Activated T-helper 2 cell treated with anti-CD3 and anti-CD28 coated beads, Interferon-gamma antibody, Interleukin-2, Interleukin-4, amounts not matched to agents 10 μg/mL and 5 μg/mL and 100 μg/mL, durations not matched to agents 14 hours and 24 hours and 36 hours (primary cell): ENCODE measurements at places on chromosomes 12 and 14. TPM values are rescaled to one million over a fixed set of nuclear protein-coding genes. Genes with fewer than 3 reads are reported as not detected.

NFE2 gene
- not detected in 2 replicates for total RNA-seq

DNA sequence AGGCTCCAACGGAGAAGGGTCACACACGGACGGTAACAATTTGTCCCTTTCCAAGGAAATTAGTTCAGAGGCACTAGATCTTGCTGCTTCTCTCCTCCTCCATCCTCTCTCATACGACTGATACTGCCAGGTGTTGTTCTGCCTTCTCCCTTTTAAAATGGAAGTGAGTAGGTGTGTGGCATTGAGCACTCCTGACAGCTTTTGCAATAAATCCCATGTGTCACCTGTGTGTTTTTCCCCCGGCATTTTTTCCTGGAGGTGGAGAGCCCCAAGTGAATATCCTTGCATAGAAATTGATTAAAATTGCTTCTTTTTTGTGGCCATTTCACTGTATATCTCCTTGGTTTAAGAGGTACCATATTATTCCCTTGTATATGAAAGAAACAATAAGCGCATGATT, 26.2 kb upstream of the AKAP5 start:
- H3K4me3 ChIP-seq = no peak overlapping the region
- H3K27ac ChIP-seq = peak overlapping the region; percentile 66
- DNase-seq = no peak
- H3K36me3 ChIP-seq = peaks cover 81% of the 10 kb centered on the region

DNA sequence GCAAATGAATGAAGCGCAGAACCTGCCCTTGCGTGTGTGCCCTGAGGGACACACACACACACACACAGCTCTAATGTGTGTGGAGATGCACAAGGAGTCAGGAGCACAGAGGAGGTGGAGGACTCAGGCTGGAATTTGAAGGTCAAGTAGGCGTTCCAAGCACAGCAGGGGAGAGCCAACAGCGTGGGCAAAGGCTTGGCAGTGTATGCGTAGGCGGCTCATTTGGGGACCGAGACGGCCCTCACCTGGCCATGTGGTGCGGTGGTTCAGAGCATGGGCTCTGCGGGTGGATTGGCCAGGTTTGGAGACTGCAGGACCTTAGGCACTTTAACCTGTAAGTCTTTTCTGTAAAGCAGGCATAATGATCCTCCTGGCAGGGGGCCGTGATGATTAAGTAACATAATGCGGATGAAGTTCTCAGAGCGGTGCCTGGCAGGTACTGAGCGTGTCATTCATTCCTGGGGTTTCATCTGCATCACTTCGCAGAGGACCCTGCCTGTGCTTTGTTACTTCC, 69.5 kb upstream of the SLC24A4 start:
- H3K36me3 ChIP-seq = no peaks in the 10 kb centered on the region
- peaks cover 53% of the 10 kb centered on the region for H3K27me3 ChIP-seq
- no peak overlapping the region for H3K4me3 ChIP-seq

DNA sequence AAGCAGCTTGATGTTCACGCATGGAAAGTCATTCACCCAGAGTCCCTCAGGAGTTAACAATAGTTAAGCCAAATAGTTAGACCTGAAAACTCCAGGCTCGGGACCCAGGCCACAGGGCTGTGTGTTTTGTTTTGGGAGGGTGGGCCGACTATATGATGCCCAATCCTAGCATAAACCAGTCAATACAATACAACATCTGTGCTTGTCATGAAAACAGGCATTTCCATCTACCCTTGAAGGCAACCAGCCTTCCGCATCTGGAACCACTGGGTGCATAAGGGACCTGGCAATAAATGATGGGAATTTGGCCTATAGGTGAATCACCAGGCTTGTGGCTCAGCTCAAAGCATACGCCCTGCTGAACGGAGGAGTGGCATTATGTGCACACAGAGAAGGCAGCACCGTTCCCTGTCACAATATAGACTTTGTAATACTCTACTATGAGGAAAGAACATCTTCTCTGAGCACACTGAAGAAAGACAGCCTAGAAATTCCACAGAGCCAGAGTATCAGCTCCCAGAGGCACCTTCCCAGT, 91.0 kb upstream of the FOXN3 start:
- H3K4me3 ChIP-seq = no peak overlapping the region
- DNase-seq = no peak
- no peaks in the 10 kb centered on the region for H3K27me3 ChIP-seq
- peaks cover 69% of the 10 kb centered on the region for H3K4me1 ChIP-seq
- H3K27ac ChIP-seq = peak overlapping the region; percentile 64
- H3K36me3 ChIP-seq = peaks cover 45% of the 10 kb centered on the region

KRT2 gene
- not detected in 2 replicates for total RNA-seq

FGD4 gene
- total RNA-seq = 1.4 and 1.7 TPM in 2 replicates

LTB4R2 gene
- 7.9 and 9.5 TPM in 2 replicates for total RNA-seq

ADAMTS20 gene
- not detected in 2 replicates for total RNA-seq

- no peaks in the 10 kb centered on the region for H3K36me3 ChIP-seq
- no peak overlapping the region for H3K4me3 ChIP-seq
- no peak overlapping the region for H3K27ac ChIP-seq
- no peaks in the 10 kb centered on the region for H3K4me1 ChIP-seq
Measured at GRCh38 chr12:7555752-7556151, 52.2 kb upstream of the CD163 start.

DBX2 gene
- not detected in 2 replicates for total RNA-seq

KRT1 gene
- total RNA-seq = 3.0 and 3.4 TPM in 2 replicates

GLS2 gene
- 1.5 and 3.1 TPM in 2 replicates for total RNA-seq

FLRT2 gene
- not detected in 2 replicates for total RNA-seq

DNA sequence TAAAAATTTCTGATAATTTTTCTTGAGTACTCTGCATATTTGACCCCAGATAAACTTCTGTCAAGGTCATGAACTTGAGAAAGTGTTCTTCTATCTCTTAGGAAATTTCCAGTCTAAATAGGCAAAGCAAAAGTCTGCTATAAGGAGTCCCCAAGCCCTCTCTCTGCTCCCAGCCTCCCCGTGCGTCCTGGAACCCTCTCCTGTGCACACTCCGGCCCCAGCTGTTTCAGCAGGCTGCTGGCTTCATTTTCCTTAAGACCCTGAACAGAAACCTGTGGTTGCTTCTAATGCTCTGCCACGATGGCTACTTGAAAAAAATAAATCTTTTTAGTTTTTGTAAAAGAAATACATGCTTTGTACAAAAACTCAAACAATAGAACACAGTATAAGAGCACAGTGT, 14.7 kb downstream of the KRT2 start:
- H3K36me3 ChIP-seq = no peaks in the 10 kb centered on the region
- H3K27me3 ChIP-seq = peaks cover 20% of the 10 kb centered on the region
- no peak for DNase-seq

KSR2 gene
- total RNA-seq = 0.05 and 0.09 TPM in 2 replicates

- H3K4me3 ChIP-seq = peak overlapping the region; percentile 45
- H3K27me3 ChIP-seq = no peaks in the 10 kb centered on the region
- H3K36me3 ChIP-seq = peaks cover 95% of the 10 kb centered on the region
- H3K27ac ChIP-seq = peak overlapping the region; percentile 96
- peaks cover 63% of the 10 kb centered on the region for H3K4me1 ChIP-seq
Measured at GRCh38 chr12:46209914-46210872, 58.6 kb downstream of the SLC38A1 start.

DNA sequence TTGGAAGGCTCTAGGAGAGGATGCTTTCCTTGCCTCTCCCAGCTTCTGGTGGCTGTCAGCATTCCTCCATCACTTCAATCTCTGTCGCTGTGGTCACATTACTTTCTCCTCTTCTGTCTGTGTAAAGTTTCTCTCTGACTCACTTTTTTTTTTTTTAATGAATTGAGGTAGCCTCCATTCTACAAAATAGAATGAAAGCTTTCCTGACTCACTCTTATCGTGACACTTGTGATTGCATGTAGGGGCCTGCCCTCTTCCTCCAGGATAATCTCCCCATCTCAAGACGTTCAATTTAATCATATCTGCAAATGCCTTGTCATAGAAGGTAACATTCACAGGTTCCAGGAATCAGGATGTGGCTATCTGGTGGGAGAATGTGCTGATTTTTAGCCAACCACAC, 153.5 kb upstream of the HMGA2 start:
- peaks cover 19% of the 10 kb centered on the region for H3K4me1 ChIP-seq
- H3K36me3 ChIP-seq = no peaks in the 10 kb centered on the region
- peaks cover 13% of the 10 kb centered on the region for H3K27me3 ChIP-seq
- no peak overlapping the region for H3K4me3 ChIP-seq
- DNase-seq = no peak

MIPOL1 gene
- not detected in 2 replicates for total RNA-seq

DNA sequence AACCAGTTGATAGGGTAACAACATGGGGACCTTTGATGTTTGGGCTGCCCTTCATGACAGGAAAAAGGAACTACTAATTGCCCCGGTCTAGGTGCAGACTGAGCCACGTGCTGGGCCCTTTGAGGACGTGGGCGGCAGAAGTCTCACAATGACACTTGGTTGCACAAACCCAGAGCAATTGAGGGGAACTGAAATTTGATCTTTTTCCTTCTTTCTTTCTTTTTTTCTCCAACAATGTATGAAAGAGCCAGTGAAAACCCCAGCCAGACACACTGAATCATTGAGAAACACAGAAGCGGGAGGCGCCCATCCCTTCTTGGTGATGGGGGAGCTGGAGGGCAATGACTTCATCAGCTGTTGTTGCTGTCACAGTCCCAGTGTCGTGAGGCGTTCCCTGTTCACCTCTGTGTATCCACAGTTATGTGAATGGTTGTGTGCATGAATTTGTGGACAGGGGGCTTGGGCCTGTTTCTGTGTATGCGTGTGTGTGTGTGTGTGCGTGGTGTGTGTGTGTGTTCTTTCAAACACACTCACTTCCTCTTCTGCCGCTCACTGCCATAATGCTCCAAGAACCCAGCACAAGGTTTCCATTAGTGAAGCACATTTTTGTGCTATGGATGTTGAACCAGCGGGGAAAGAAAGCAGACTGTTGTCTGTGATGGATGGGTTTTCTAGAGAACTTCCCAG, 137.5 kb upstream of the CCND2 start:
- peaks cover 56% of the 10 kb centered on the region for H3K4me1 ChIP-seq
- peaks cover 6% of the 10 kb centered on the region for H3K36me3 ChIP-seq
- no peaks in the 10 kb centered on the region for H3K27me3 ChIP-seq

GDF11 gene
- 15.3 and 15.4 TPM in 2 replicates for total RNA-seq

PLEK2 gene
- total RNA-seq = 0.37 TPM in 1 of 2 replicates, not detected in the other

- peaks cover 3% of the 10 kb centered on the region for H3K4me1 ChIP-seq
- H3K36me3 ChIP-seq = peaks cover 48% of the 10 kb centered on the region
- no peak for DNase-seq
- no peak overlapping the region for H3K4me3 ChIP-seq
- no peak overlapping the region for H3K27ac ChIP-seq
Measured at GRCh38 chr12:62361048-62361447, 100.8 kb downstream of the USP15 start.

DNA sequence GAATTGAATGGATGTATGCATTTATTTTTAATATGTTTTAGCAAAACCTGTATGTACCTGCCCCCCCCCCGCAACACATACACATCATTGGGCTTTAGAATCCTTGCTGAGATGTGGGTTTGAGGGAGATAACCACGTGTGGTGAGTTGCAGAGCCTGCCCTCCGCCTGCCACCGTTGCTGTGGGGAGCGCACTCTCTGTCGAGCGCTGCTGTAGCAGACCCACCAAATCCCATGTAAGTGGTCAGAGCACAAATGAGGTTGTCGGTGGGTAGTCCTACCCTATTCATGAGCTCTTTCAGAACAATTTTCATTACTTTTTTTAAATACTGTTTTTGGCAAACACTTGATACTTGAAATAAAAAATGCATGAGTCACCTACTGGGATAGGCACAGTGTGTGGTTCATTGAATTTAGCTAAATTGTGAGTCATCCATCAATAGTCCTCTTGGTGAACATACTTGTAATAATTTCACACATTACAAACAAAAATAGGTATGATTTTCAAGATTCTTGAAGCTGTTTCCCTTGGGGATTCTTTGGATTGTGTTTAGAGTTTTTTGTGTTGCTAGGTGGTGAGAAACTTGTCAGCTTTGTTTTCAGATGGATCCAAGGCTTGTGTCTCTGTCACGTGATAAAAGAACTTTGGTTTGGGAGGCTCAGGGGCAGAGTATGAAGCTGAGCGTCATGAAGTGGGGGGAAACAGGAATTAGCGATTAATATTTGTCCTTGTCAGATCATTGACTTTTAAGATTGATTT, 107.6 kb downstream of the PTCSC3 start:
- H3K27ac ChIP-seq = no peak overlapping the region
- no peak for DNase-seq

IL23A gene
- total RNA-seq = 30.4 and 31.0 TPM in 2 replicates
